ENCODE measurements at places on chromosomes 1 and 21.

- DNase-seq: no peak
These were observed 8.2 kb upstream of the DYRK1A start for GRCh38 chr21:37358397-37358796.

GRCh38 chr1:44720281-44720680 lies 10.7 kb downstream of the RNU5D-1 start:
- no peak for DNase-seq

- no peak for DNase-seq
These were observed 47.4 kb downstream of the PTPRC start for GRCh38 chr1:198686069-198686728.

- DNase-seq: no peak
These were observed 243.0 kb downstream of the KAZN start for GRCh38 chr1:14841456-14841855.

- DNase-seq: no peak
These were observed 561 bp downstream of the CD1E start for GRCh38 chr1:158354255-158354654.

GRCh38 chr1:204409123-204409522 lies 2.5 kb downstream of the PPP1R15B start:
- DNase-seq: no peak

DNA sequence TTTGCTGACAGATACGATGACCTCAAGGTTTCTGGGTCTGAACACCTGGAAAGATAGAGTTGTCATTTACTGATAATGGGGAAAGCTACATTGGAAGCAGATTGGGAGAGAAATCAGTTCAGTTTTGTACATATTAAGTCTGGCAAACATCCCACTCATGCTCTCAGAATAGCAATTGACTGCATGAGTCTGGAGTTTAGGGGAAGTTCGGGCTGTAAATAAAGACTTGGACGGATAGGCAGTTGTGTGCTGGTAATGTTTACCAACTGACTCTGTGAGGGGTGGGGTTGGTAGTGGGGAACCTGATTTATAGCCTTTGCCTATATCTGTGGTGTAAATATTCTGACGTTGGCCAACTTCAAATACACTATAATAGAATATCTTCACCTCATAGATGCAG lies 4.0 kb downstream of the H6PD start:
- no peak for DNase-seq

DNA sequence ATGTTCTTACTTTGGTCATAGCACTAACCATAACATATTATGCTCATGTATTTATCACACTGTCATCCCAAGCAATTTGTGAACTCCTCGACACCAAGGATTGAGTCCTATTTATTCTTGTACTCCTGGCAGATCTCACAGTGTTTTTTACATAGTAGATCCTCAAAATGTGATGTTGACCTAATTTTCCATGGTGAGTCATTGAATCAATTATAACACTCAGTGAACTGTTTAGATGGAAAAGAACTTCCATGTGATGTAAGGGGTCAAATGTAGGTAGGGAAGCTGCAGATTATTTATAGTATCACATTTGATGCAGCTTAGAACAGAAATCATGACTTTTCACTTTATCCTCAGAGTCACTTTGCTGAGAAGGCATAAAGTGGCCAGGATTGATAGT lies 281.9 kb upstream of the ADAMTS5 start:
- DNase-seq: no peak

DNA sequence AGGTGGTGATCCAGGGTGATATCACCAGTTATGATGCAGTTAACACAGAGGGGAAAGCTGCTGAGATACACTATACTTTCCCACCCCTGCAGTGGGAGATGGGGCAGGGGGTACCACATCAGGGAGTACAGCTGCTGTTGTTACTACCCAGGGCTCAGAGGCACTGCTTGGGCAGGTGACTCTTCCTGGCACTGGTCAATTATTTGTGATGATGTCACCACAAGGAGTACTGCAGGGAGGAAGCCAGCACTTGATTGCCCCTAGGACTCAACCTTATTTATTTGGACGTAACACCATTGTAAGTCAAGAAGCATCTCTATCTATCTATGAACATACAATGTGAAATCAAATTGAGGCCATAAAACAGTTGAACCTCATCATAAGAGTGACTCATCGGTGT lies 10.1 kb downstream of the IFNAR1 start:
- no peak for DNase-seq

- DNase-seq: no peak
These were observed 503.2 kb upstream of the CAMK1G start for GRCh38 chr1:209080170-209080781.

GRCh38 chr1:17895401-17895800 lies 140.3 kb downstream of the ACTL8 start:
- DNase-seq: no peak

DNA sequence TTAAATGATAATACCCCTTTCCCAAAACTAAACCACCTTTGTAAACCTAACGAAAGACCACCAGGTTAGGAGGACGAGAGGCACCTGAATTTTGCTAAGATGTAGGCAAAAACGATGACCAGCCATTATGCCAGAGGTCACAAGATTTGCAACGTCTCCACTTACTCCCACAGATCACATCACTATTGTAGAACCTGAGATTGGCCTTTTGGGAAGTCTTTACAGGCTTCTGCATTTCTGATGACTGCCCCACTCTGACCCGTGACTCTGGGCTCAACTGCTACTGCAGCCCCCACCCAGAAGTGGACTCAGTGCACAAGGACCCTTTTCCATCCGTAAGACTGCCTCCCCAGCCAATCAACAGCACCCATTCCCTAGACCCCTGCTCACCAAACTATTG lies 36.4 kb upstream of the COL6A2 start:
- no peak for DNase-seq

DNA sequence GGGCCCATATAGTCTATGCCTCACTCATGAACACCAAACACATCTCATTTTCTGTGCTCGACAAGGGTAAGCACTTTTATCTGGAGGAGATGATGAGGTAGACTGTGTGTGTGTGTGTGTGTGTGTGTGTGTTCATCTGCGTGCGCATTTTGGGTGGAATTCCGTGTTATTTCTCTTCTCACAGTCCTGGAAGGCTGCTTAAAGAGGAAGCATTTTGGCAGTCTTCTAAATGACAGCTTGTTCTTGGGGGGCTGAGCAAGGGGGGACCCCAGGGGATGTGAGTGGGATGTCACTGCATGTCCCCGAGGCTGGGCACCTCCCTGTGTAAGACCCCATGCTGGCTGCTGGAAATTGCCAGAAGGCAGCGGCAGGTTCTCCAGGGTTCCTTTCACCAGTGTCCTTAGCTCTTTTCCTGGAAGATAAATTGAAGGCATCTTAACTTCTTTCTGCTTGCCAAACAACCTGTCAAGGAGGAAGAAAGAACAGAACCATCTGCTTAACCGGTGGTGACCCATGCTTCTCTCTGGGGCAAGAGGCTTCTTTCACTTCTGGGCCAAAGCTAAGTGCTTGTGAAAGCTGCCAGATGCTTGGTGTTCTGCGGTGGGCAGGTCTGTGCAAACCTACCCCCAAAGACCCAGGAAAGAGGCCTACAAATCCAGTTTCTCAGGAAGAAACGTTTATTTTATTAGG lies 9.9 kb upstream of the RD3 start:
- DNase-seq: no peak

- DNase-seq: peak; percentile 59
These were observed 41.6 kb downstream of the LAMC2 start for GRCh38 chr1:183227422-183228346.

- no peak for DNase-seq
These were observed 662.8 kb downstream of the PTPRC start for GRCh38 chr1:199301472-199302217.

DNA sequence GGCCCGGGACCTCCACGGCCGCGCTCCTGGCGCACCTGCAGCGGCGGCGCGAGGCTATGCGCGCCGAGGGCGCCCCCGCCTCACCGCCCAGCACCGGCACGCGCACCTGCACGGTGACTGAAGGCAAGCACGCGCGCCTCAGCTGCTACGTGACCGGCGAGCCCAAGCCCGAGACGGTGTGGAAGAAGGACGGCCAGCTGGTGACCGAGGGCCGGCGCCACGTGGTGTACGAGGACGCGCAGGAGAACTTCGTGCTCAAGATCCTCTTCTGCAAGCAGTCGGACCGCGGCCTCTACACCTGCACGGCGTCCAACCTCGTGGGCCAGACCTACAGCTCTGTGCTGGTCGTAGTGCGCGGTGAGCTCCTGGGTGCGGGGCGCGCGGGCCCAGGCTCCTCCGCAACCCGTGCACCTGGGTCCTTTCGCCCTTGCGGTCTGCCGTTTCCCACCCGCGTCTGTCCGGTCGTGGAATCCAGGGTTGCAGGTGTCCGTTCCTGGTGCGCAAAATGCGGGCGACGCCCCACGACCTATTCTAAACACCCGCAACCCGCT lies 4.6 kb downstream of the OBSCN start:
- DNase-seq: no peak

GRCh38 chr1:151802372-151802771 lies 2.8 kb downstream of the LINGO4 start:
- DNase-seq: no peak

GRCh38 chr21:15967661-15968060 lies 237.9 kb downstream of the USP25 start:
- no peak for DNase-seq

GRCh38 chr1:20074725-20075171 lies 4.8 kb downstream of the PLA2G5 start:
- DNase-seq: no peak

DNA sequence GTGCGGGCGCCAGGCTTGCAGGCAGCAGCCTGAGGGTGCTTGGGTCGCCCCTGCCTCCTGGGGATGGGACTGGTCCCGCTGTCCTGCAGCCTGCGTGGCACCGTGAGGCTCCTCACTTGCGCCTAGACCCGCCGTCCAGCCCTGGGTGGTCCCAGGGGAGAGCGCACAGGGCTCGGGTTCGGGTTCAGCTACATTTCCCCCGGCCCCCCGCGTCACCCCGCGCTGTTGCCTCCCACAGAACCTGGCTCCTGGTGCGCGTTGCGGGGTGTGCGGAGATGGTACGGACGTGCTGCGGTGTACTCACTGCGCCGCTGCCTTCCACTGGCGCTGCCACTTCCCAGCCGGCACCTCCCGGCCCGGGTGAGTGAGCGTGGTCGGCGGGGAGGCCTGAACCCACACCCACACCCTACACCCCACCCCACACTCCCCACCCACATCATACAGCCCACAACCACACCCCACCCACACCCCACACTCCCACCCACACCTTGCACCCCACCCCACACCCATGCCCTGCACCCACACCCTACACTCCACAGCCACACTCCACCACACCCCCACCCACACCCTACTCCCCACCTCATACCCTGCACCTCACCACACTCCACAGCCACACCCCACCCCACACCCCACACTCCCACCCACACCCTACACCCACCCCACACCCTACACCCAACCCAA lies 6.2 kb upstream of the PFKL start:
- no peak for DNase-seq

DNA sequence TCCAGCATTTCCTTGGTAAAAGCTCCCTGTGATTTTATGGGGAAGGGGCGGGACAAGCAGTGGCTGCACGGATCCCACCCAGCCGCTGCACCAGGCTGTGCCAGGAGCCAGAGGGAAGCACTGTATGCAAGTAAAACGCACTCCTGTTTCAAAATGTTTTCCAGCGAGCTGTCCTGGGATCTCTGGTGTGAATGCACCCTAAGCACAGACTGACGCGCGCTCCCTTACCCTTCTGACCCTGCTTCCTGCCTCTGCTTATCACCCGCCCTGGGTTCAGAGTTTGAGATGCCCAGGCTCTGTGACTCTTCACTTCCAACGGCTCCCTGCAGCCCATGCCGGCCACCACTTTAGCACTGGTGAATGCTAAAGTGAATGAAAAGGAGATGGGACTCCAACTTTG lies 131.2 kb downstream of the RHOU start:
- DNase-seq: no peak

DNA sequence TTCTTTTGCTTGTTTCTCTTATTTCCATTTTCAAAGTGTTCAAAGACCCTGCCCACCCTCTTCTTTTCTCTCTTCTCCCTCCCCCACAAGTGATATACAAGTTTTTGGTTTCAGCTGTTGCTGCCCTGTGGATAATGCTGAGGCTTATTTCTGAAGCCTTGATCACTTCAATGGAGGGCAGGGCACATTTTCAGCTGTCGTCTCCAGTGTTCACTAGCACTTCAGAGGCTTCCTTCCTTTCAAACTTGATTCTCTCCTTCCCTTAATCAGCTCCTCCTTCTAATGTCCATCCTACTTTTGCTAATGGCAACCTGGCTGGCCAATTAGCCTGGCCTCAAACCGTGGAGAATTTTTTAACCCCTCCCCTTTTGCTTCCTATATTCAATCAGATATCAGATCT lies 435.7 kb upstream of the RUNX1 start:
- DNase-seq: no peak

- no peak for DNase-seq
These were observed 3.2 kb upstream of the LAPTM5 start for GRCh38 chr1:30760596-30761324.

DNA sequence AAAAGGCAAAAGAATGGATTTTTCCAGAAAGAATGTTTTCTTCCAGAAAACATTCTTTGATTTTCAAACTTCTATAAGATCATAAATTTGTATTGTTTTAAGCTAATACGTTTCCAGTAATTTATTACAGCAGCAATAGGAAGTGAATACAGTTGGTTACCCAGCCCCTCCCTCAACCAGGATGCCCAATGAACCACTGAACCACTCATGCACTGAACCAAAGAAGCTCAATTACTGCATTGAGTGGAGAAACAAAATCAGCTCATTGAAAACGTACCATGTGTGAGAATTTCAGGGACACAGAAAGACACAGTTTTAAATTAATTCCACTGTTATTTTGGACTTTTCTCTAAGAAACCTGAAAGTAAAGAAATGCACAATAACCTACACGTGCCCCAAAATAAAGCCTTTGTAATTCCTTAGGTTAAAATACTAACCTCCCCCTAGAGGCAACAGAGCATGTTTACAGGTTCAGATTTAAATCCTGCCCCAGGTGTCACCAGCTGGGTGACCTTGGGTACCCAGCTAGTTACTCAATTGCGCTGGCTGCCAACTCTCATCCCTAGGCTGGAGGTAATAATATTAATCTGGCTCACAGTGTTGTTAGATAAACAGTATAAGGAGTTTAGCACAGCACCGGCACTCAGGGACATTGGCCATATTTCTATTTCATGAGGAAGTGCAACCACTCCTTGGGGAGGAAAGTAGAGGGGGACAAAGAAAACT lies 111.7 kb downstream of the NMNAT2 start:
- DNase-seq: no peak

- no peak for DNase-seq
These were observed at the start of gene C8B for GRCh38 chr1:56965916-56966697. TSS of gene C8B (minus strand) at chr1:56966015. CDS start at chr1:56965948, 67 bp downstream.

DNA sequence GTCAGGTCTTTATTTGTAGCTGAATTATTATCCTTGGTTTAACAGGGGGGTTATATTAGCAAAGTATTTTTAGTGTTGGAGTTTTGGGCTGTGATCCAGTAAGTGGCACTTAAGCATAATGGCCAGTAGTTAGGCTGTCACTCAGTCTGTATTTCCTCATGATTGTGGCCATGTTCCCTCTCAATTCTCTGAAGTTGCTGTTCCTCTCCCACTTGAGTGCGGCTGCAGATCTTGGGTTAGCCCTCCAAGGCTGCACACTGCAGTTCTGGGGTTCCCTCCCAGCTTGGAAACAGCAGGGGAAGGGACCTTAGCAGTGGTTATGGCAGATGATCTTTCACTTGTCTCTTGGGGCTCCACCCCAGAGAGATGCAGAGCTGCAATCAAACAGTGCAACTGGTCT lies 23.2 kb upstream of the DENND1B start:
- DNase-seq: no peak
